ENCODE measurements at places on chromosomes 1 and 21.

- no peak for DNase-seq
Observed at GRCh38 chr1:152681616-152682015, 4.3 kb upstream of the LCE2B start.

DNA sequence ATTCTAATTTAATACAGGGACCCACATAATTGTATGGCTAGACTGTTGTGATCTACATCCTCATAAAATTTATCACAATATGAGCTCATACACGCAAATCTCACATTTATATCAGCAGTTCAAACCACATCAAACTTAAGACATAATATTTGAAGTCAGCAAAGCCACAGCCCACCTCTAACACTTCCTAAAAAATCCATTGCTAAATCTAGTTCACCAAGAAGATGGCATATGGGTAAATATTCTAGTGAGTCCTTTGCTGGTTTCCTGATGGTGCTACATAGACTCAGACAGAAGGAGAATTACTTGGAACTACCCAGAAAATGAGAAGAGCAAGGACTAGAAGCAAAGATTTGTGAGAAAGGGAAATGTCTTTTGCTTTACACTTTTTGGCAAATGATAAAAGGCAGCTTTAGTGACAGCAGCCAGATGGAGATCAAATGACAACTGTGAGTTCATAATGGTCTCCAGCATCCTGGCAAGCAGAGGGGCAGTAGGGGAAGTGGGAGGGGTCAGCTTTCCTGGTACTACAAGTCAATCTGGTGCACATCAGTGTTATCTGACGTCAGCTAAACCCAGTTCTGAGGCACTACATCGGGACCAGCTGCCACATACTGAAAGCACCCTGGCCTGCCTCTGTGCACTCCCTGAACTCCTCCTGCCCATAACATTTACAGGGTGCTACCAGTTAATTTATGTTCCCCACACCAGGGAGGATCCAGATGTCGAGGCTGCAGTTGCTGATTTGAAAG, 10.6 kb upstream of the GADD45A start:
- DNase-seq: no peak

- DNase-seq: peak; percentile 18
Observed at GRCh38 chr1:78607334-78607927, 12.8 kb upstream of the IFI44L start.

GRCh38 chr1:115679141-115679611, 37.4 kb downstream of the VANGL1 start:
- no peak for DNase-seq

DNA sequence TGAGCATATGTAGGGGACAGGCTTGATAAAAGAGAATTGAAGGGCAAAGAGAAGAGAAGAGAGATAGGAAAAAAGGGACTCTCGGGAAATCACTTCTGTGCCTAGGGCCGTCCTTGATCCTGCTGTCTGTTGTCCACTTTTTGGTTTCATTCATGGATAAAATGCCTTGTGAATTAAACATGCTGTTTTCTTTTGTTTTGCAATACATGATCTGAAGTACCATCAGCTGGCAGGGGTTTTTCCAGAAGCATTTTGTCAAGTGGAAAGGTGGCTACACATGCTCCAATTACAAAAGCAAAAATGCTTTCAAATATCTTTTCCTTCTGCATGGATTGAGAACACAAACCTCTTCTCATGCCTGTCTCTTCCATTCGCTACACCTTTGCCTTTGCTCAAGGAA, 361.7 kb downstream of the PDE4B start:
- no peak for DNase-seq

GRCh38 chr1:187203257-187203656, 374.5 kb downstream of the PLA2G4A start:
- DNase-seq: no peak

DNA sequence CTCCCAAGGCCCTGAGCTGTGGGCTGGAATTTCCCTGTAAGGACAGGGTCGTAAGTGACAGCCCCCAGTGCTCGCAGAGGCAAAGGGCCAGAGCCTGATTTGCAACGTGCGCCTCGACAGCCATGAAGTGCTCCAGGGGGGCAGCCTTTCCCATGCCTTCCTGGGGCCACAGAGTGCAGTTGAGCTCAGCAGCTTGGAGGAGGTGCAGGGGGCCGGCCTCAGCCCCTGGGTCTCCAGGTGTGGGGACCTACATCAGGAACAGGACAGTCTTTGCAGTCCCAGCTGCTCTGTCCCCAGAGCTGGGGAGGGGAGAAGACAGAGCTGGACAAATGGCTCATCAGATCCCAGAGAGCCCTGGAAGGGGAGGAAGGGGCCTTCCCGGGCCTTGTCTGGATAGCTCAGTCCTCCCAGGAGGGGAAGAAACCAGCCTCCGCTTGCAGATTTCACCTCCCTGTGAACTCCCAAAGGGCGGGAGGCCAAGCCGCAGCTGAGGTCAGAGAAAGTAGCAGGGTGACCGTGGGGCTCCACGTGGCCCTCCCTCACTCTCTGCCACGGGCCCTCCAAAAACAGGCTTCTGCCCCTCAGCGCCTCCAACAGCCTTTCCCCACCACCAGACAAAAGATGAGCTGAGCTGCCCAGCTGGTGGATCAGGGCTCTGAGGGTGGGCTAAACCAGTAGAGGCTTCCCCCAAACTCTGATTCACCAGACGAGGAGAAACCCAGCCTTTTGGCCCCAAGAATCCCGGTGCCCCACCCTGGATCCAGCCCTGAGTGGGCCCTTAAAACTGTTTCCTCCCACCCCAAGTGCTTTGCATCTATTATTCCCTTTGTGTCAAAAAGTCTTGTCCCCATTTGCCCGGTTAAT, 76.5 kb downstream of the DHRS3 start:
- DNase-seq: no peak

DNA sequence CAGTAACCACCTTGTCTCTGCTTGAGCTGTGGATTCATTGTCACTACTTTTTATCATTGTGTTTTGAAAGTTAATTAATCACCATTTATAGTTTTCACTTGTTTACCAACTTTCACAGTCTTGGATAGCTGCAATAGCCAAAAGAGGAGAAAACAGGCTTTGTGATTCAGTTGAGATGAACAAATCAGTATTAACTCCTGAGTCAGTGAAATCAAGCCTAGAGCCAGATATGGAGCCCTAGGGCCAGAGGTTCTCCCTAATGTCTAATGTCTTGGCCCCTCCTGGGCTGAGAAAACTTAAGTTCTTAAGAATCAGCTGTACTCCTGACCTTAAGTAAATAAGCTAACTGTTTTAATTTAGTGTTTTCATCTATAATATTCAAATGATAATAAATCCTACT, 228.8 kb downstream of the DNM3 start:
- no peak for DNase-seq

- DNase-seq: no peak
Observed at GRCh38 chr1:83102630-83103071, 896.3 kb downstream of the TTLL7 start.

- no peak for DNase-seq
Observed at GRCh38 chr1:167899253-167899681, 14.7 kb downstream of the ADCY10 start.

DNA sequence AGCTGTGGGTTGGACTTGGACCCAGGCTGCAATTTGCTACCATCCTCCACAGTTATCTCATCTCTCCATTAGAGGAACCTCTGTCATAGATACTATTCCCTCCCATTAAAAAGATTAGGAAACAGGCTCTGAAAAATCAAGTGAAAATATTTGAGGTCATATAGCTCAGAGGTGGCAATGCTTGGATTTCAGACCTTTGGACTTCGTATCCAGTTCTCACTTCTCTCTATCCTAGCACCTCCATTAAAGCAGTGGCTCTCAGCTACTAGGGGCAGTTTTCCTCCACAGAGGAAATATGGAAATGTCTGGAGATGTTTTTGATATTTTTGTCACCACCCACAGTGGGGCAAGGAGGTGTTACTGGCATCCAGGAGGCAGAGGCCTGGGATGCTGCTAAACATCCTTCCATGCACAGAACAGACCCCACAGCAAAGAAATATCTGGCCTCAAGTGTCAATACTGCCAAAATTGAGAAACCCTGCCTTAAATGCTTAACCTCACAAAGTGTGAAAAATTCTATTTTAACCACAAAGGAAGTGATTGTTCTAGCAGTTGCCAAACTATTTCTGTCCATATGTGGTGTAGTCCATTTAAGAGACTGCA, 54.1 kb downstream of the C8A start:
- DNase-seq: no peak

DNA sequence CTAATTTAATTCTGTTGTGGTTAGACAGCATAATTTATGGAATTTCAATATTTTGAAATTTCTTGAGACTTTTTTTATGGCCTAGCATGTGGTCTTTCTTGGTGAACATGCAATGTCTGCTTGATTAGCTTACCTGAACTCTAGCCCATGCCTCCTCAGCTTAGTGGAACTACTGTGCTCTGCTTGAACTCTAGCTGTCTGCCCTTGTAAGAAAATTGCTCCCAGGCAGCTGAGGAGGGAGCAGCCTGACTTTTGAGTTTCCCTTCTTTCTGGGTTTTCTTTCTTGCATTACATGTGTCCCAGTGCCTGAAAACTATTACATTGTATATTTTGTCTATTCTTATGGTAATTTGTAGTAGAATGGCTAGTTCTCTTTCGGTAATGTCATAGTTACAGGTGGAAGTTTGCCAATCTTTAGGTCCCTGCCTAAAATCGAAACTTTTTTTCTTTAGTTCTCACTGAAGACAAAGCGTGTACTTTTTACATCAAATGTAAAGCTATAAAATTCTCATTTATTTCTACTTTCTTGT, 105.3 kb downstream of the MAST2 start:
- DNase-seq: no peak

DNA sequence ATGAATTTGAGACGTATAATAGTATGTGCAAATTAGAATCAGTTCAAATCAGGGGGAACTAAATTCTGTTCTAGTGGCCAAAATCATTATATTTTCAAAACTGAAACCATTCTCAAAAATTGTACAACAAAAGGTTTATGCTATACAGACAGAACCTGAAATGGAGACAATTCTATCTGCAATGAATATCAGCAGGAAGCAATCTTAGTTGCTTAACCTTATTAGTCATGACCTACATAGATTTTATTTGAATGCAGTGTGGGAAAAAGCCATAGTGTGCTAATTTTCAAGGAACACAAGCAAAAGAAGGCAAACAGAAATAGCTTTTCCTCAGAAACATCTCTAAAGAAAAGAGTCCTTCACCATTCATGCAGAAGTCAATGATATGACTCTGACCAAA, 6.5 kb downstream of the AK5 start:
- no peak for DNase-seq

GRCh38 chr1:197773856-197774255, 1.4 kb downstream of the DENND1B start:
- DNase-seq: no peak

- no peak for DNase-seq
Observed at GRCh38 chr1:26023826-26024225, 2.3 kb downstream of the EXTL1 start.

DNA sequence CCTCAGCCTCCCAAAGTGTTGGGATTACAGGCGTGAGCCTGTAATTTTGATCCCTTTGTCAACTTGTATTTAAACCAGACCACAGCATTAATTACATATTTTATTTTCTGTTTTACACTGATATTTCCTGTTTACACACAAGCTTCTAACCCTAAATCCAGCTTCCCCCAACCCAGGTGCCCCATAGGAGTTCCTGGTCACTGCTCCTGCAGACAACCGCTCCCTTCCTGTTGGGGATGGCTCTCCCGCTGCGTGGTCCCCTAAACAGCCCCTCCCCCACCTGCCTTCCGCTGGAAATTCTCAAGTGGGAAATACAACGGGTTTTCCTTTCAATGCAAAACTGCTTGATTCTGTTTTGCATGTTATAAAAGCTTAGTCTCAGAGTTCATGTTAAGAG, 3.7 kb downstream of the CSTB start:
- DNase-seq: no peak

GRCh38 chr1:218517459-218517858, 172.3 kb downstream of the TGFB2 start:
- DNase-seq: no peak
